CD4-positive, alpha-beta T cell treated with Interleukin-4 for 1 hour (primary cell): ENCODE measurements at places on chromosomes 12 and 14.
A peak's percentile ranks its signal among the peaks of the same experiment; 100 is the strongest.

GRCh38 chr12:67854351-67854750 lies 134.9 kb upstream of the IFNG-AS1 start:
- DNase-seq = no peak

GRCh38 chr12:33488036-33488435 lies 48.4 kb upstream of the SYT10 start:
- no peak for DNase-seq

DNA sequence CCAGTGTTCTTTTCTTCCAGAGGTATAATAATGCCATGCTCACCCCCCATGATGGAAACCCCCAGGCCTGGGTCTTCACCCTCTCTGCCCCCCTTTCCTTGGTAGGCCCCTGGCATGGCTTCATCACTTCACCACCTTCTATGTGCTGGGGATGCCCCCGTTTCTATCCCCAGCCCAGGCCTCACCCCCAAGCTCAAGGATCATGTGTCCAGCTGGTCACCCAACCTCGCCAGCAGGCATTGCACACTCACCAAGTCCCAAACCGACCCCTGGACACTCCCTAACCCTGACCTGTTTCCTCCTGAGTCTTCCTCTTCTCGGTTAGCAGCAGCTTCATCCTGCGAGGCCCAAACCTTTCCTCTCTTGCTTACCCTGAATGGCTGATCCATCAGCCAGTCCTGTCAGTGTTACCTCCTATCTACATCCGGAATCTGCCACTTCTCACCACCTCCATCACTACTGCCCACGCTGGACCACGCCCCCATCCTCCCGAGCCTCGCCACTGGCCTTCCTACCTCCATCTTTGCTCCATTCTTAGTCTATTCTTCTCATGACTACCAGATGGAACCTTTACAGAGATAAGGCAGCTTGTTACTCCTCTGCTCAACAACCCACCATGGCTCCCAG lies 69.0 kb downstream of the MVK start:
- no peak for DNase-seq

- DNase-seq = peak; percentile 26
Measured at GRCh38 chr12:10119066-10119465, 10.9 kb downstream of the CLEC7A start.

GRCh38 chr14:75433631-75434071 lies 5.8 kb downstream of the JDP2 start:
- no peak for DNase-seq

- no peak for DNase-seq
Measured at GRCh38 chr14:82621881-82622450, 1088.3 kb upstream of the SEL1L start.

- DNase-seq = no peak
Measured at GRCh38 chr14:74140374-74140850, 55.7 kb downstream of the LIN52 start.
